ENCODE measurements at places on chromosomes 3 and 15. TPM values are rescaled to one million over a fixed set of nuclear protein-coding genes. Genes with fewer than 3 reads are reported as not detected.

- DNase-seq: peak; percentile 67
Measured at GRCh38 chr15:89926158-89926557, 13.4 kb upstream of the ARPIN start.

TMEM212 gene
- not detected for total RNA-seq

ANKUB1 gene
- not detected for total RNA-seq

DNA sequence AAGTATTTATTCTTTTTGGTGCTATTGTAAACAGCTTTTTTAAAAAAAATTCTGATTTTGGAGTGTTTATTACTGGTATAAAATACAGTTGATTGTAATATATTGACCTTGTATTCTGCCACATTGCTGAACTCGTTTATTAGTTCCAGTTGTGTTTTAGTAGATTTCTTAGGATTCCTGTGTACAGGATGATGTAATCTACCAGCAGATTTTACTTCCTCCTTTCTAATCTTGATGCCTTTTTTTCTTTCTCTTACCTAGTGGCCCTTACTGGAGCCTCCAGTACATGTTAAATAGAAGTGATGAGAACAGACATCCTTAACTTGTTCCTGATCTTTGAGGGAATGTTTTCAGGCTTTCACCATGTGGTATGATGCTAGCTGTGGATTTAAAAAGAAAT is 70.4 kb upstream of the KY start:
- no peak for DNase-seq

DNA sequence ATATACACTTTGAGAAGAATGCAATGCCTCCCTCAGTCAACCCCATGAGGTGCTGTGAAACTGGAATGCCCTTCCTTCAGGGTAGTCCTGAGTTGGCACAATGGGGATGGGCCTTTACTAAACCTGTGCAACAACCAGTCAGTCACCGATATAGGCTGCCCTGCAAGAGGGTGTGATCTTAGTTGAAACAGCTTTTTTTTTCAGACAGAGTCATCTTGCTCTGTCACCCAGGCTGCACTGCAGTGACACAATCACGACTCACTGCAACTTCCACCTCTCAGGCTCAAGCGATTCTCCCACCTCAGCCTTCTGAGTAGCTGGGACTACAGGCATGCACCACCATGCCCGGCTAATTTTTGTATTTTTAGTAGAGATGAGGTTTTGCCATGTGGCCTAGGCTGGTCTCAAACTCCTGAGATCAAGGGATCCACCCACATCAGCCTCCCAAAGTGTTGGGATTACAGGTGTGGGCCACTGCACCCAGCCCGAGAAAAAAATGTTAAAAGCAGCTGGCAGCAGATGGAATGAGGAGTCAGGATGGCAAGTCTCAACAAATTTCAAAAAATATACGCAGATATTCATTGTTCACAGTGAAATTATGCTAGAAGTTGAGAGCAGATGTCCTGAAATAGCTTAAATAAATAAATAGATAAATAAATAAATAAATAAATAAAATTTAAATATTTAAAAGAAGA is 31.8 kb downstream of the MYO5A start:
- no peak for DNase-seq

MCTP2 gene
- 31.6 TPM for total RNA-seq

GRCh38 chr3:195080125-195080524 is 190.8 kb downstream of the XXYLT1 start:
- no peak for DNase-seq

DNA sequence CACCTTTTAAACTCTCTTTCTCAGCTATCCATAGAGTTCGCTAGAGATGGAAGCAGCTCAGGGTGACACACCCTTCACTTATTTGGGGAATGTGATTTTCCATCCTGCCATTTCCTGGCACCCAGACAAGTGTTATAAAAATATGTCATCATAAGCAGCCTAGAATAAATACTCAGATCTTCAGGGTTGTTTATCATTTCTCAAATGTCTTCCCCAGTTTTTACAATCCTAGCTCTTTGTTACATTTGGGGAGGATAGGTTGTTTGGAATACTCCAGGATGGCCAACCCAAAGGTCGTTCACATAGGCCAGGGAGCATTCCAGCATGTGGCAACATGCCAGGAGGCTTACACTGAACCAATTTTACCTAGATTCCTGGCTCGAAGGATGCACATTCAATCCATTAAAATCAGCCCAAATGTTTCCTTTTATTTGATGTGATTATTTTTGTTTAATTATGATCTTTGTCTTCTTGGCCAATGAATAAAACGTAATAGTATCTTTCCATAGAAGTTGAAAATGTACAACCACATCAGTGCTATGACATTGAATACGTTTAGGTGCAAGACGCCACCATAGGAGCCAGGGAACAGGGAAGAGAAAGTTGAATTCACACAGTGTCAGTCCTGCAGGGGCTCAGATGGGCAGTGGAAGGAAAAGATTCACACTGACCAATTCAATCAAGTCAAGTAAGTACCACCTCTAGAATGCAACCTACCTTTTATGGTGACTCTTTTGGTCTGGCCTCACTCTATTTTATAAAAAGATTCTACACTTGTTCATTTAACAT is 537.7 kb upstream of the MDFIC2 start:
- peak; percentile 25 for DNase-seq

All from body of pancreas (tissue), 4 donors.